ENCODE measurements at places on chromosomes 6 and 20.

DNA sequence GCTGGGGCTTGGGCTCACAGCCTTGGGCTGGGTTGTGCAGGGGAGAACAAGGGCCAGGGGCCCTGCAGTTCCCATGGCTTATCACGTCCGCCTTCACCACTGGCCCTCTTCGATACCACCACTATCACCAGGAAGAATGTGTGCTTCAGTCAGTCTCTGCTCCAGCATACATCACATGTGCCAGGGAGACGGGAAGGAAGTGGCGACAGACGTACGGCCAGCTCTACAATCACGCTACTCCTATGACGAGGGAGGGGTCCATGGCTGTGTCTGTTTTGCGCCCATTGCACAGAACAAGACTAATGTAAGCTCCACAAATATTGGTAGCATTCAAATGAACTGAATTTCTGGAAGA lies 72.1 kb downstream of the TRAM2 start:
- DNase-seq = no peak

DNA sequence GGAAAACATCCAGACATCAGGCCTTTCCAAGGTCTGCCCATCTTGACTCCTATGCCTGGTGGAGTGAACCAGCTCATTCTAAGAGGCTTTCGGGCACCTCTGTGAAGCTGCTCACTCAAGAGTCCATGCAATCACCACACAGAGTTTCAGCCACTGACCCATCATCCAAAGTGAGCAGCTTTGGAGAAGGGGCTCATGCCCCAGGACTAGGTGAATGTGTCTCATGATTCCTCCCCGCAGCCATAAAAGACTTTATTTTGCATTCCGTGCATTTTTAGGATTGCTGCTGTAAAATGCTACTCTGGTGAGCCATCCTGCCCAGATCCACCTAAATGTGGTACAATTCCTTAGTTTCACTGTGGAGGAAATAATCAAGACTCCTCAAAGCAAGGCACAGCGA lies 44.5 kb upstream of the EZR start:
- no peak for DNase-seq

DNA sequence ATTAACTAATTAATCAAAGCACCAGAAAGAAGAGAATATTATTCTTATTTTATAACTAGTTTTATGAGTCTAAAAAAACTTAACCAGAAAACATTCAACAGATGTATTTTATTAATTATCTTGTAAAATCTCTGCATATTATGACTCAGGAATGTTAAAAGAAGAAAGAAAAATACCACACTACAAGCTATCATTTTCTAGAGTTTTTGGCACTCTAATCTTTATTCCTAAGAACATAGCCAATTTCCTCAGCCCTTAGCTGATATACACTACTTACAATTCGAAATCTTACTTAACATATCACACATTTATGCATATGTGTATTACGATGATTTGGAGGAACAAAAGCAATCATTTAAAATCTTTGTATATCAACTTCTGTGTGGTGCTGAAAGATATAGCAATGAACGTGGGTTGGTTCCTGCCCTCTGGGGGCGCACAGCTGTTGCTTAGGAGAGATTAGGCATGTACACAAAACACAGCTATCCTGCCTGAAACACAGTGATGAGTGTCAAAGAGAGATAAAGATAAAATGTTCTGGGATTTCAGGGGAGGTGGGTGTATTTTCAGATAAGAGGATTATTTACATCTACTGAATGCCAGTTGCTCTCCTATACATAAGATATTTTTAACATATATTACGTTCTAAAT lies 404.5 kb downstream of the SYNE1 start:
- DNase-seq = no peak

- DNase-seq = no peak
Measured at GRCh38 chr6:147262946-147263345, 58.7 kb downstream of the STXBP5 start.

- no peak for DNase-seq
Measured at GRCh38 chr20:8305449-8305978, 173.4 kb downstream of the PLCB1 start.

Measured in Ammon's horn (tissue), 1 donor.